T-helper 1 cell (primary cell): ENCODE measurements at places on chromosomes 13 and 19.

- no peak for DNase-seq
Measured at GRCh38 chr19:48837687-48838086, 1.4 kb upstream of the HSD17B14 start.

DNA sequence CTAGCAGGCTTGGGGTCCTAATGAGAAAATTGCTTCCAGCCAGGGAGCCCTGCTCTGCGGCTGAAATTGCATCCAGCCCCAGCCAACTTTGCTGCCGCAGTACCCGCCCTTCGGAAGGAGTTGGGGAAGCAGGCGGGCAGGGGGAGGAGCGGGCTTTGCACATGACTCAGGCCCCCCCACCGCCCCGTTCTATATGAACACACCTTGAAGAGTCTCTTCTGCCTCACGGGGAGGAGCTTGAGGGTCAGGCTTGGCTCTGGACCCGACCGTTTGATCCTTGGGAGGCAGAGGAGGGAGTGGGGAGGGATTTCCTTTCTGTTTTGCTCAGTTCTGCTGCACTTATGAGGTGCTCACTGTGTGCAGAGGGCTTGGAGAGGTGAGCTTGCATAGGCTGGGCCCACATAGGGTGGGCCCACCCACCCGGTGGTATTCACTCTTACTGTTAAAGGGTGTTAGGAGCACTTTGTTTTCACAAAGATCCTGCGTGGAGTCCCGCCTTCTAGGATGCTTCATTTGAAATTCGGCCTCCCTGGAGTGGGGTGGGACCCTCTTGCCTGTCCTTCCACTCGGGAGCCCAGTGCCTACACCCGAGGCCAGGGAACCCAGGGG is 46.5 kb downstream of the LYL1 start:
- DNase-seq = no peak

- no peak for DNase-seq
Measured at GRCh38 chr13:98847780-98848179, 95.3 kb upstream of the SLC15A1 start.

DNA sequence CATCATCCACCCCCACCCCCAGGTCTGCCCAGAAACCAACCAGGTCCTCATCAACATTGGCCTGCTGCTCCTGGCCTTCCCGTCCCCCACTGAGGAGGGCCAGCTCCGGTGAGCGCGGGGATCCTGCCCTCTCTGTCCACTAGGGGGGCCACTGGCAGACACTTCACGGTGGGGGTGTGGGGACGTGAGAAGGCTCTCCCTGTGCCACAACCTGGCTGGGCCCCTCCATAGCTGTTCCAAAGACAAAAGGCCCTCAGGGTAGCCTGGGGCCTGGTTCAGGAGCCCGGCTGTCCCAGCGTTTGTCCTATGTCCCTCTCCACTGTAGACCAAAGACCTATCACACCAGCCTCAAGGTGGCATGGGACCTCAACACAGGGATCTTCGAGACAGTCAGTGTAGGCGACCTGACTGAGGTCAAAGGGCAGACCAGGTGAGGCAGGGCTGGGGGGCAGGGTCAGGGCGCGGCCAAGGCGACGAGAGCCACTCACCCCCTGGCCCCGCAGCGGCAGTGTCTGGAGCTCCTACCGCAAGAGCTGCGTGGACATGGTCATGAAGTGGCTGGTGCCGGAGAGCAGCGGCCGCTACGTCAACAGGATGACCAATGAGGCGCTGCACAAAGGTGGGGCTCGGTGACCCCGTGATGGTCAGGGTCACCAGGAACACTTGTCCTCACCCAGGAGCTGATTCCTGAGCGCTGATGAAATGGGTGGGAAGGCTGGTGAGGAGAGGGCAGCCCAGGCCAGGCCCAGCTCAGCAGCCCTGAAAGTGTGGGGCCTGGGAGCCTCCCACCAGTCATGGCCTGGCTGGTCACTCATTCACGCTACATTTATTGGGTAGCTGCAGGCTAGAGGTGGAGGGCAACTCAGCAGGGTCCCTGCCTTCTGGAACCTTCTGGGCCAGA is 7.9 kb downstream of the DCAF15 start:
- DNase-seq = no peak
